ENCODE measurements at places on chromosomes 5 and 9.

DNA sequence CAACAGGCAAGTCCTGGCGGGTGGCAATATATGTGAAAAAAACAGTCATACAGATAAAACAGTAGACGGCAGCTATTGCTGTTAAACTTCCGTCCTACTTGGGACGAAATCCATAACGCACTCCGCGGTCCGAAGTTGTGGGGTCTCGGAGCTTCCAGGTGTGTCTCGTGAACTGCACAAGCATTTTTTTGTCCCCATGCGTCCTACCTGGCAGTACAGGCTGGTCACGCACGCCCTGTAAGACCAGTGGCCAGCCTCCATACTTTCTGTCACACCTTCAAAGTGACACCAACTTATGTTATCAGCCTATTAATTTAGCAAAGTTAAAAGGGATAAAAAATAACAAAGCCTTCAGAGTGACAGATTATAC lies 51.3 kb downstream of the TGFBI start:
- no peak for DNase-seq

GRCh38 chr9:81798606-81799005 lies 109.3 kb upstream of the TLE1 start:
- DNase-seq, result no peak

DNA sequence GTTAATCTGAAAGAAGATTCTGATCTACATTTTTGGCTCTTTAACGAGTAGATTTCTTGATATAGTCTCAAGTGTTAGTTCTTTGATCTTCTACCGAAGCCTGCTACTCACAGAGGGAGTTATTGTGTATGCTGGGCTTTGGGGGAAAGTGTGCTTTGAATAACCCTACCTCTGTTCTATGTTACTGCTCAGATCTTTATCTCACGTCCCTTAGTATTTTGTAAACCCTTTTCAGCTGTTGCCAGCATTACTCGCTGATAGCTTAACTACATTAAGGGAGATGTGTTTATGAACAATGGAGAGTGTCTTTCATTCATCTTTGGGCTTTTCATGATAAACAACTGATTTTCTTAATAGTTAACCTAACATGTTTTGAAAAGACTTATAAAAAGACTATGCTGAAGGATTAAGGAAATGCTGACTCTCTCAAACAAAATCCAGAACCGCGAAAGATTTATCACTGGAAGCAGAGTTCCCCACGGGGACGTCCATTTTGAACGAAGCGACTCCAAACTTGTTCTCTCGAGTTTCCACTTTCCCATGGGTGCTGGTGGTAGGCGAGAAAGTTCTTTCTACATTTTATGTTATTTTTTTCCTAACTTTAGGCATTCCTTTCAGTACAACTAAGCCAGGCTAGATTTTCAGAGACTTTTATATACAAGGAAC lies 27.9 kb upstream of the ALDH1A1 start:
- no peak for DNase-seq

- no peak for DNase-seq
Measured at GRCh38 chr5:932628-933250, 40.1 kb downstream of the TRIP13 start.

- no peak for DNase-seq
Measured at GRCh38 chr5:178538741-178539229, 51.4 kb downstream of the COL23A1 start.

DNA sequence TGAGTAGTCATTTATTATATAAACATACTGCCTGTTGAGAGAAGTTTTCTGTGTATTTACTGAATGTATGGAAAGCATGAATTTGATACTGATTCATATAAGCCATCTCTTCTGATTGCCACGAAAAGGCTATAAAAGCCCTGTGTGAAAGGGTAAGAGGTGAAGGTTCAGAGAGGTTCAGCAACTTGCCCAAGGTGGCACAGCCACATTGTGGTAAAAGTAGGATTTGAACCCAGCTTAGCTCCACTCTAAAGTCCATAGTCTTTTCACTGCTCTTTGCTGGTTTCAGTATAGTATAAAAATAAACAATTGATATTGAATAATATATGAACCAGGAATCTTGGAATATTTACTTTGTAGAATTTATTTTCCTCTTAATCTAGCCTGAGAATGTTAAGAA lies 71.3 kb downstream of the VCAN start:
- no peak for DNase-seq

DNA sequence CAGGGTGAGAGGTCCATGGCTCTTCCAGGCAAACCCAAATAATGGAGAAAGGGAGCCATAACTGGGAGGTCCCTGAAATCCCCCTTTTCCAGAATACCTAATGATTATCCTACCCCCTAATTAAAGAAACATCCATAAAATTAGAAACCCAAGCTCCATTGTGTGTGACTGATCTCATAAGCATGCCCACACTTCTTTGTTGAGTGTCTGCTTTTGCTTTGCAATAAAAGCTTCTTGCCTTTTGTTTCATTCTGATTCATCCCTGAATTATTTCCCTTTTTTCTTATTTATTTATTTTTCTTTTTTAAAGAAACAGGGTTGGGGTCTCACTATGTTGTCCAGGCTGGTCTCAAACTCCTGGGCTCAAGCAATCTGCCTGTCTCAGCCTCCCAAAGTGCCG lies 33.1 kb downstream of the BTF3 start:
- DNase-seq, result no peak

DNA sequence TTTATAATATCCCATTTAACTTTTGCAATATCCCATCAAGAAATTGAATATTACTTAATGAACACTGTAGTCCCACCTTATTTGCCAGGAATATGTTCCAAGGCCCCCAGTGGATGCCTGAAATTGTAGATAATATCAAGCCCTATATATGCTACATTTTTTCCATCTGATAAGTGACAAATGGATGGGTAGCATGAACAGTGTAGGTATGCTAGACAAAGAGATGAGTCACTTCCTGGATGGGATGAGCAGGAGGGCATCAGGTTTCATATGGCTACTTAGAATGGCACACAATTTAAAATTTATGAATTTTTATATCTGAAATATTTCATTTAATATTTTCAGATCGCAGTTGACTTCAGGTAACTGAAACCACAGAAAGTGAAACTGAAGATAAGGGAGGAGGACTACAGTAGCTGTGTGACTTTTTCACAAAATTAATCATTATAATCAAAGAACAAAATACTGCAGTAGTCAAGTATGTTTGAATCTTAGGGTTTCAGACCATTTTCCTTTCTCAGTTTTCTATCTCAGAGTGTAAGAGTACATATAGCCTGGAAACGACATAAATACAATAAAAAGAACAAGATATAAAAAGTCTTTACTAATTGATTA lies 636.4 kb upstream of the ARRDC3 start:
- no peak for DNase-seq

DNA sequence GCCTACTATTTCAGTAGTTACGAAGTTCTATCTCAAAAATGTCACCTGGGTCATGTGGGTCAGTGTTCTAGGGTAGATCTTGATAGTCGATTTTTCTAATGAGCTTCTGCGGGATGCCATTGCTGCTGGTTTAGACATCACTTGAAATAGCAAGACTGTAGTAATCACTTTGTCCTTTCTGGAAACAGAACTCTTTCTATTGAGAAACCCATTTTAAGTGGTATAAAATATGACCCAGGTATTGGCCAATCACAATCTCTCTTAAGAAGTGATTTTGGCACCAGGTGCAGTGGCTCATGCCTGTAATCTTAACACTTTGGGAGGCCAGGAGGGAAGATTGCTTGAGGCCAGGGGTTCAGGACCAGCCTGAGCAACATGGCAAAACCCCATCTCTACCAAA lies 17.6 kb downstream of the ARRDC3 start:
- no peak for DNase-seq

DNA sequence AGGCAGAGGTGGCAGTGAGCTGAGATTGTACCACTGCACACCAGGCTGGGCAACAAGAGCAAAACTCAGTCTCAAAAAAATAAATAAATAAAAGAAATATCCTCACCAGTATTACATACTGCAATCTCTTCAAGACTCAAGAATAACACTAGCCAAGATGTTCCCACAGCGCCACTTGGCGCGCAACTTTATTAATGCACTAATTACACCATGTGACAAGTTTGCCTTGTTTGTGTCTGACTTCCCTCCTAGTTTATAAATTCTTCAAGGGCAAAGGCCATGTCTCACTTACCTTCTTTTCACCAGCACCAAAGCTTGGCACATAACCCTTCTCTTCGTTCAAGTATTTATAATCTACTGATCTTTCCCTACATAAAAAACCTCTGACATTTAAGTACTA lies 4.8 kb downstream of the SKP1 start:
- no peak for DNase-seq

GRCh38 chr5:176541338-176542134 lies 4.3 kb upstream of the RNF44 start:
- DNase-seq, result no peak

DNA sequence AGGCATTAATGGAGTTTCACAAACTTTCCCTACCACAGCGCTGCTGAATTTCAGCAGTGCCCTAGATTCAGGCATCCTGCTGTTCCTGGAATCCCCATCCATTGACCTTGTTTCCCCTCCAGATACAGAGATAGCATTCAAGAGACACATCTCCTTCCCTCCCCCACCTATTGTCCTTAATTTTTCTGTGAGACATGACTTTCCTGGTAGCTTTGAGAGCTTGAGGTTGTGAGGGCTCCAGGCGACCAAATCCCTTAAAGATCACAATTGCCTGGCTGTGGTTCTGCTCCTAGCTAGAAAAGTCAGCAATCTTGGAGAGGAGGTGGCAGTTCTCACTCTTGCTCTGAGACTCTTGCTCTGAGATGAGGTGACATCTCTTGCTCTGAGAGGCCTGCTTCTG lies 48.0 kb downstream of the PRR16 start:
- peak; percentile 79 for DNase-seq

DNA sequence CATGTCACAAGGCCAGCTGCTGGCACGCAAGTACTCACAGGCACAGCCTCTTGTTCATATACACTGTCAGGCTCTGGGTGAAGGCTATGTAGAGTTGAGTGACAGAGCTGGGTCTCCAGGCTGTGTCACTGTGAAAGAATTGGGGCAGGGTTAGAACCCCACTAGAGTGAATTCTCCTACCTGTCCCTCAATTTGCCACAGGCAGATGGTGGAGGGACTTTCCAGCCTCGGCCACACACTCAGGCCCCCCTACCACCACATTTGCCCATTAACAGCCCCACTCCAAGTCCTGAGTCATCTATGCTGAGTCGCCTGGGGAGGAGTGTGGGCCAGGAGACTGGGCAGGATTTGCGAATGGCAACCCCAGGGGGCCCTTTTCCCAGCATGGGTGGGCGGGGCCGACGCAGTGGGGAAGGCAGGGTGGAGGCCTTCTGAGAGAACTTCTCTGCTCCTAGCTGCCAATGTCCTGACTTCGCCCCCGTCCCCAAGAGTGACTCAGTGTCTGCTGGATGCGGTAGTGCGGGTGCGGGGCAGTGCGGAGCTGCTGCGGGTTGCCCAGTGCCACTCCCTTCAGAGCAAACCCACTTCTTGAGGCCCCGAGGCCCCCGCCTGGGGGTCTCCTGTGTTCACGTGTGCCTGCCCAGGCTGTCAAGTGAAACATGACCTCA lies 50.3 kb upstream of the PSD2 start:
- no peak for DNase-seq

- DNase-seq, result no peak
Measured at GRCh38 chr5:122121479-122122465, 7.6 kb upstream of the ZNF474 start.

DNA sequence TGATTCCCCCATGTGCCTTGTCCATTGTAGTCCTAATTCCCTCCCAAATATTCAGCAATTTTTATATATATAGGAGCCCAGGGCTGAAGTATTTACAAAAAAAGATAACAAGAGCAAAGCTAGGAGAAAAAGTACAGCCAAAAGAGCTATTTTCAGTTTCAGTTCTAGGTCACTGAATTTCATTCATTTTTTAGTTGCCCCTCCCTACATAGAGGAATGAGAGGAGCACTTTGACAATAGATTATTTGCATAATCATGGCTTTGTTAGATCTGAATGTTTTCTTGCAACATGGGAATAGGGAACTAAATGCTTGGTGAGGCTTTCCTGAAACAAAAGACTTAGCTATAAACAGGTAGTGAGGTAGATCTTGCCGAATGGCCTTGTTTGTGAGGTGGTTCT lies 15.3 kb upstream of the F2RL2 start:
- DNase-seq, result no peak

DNA sequence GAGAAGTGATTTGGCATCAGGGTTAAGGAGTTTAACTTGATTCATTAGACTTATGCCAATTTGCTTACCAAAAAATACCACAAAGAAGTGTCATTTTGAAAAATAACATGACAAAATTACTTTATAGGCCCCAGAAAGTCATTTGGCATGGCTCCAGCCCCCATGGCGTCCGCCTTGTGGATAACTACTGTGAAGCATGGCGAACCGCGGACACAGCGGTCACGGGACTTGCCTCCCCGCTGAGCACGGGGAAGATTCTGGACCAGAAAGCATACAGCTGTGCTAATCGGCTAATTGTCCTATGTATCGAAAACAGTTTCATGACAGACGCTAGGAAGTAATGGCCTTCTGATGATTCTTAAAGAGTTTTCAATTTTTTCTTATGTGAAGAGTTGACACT lies 35.4 kb upstream of the TGFBR1 start:
- DNase-seq, result no peak

DNA sequence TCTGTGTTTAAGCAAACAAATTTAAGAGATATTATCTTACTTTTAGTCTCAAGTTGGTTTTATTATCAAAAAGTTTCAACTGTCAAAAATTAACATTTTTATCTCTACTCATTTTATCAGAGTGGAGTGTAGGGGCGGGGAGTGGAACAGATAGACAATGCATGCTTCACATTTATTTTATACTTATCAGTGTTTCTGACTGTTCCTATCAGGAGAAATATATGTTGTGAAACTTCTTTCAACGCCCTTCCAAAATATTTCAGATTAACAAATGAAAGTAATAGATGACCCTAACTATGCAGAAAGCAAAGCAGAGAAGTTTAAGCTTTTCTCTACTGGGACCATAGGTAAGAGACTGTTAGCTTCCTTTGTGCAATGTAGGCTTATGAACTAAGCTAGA lies 44.9 kb upstream of the MAST4 start:
- no peak for DNase-seq

GRCh38 chr5:142667831-142668230 lies 18.1 kb downstream of the FGF1 start:
- no peak for DNase-seq

DNA sequence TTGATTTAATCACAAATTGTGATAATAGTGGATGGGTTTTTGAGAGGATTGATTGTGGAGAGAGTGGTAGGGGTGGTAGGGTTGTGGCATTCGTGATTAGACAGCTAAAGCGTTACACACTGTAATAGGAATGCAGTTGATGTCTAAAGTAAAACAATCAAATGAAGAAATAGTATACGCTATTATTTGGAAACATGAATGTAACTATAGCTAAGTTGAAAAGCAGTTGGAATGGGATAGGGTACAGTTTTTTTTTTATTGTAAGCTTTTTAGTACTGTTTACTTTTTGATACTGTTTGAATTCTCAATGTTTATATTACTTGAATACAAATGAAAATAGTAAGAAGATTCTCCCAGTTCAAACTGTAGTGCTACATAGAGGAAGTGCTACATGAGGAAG lies 51.8 kb downstream of the RANBP17 start:
- DNase-seq, result no peak

- DNase-seq, result no peak
Measured at GRCh38 chr5:140142856-140143255, 17.1 kb downstream of the IGIP start.

DNA sequence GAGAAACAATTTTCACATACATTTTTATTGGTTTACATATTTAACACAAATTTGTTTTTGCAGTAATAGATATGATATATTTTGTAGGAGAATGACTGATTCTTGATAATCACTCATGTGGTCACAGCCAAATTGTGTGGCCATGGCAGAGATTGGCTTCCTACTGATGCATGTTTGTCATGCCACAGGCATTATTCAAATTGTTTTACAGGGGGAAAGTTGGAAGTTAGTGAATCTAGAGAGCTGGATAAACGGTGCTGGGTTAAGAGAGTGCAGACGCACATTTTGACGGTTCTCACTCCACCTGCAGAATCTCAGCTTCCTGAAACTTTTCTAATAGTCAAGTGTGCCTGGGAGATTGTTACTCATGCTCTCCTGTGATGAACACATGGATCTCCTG lies 91.1 kb upstream of the FBN2 start:
- no peak for DNase-seq

Measured in iPS DF 19.7 (cell line).